Endothelial cell of umbilical vein (primary cell): ENCODE measurements at places on chromosomes 2 and 18. TPM values are rescaled to one million over a fixed set of nuclear protein-coding genes. Genes with fewer than 3 reads are reported as not detected.

The FLACC1 gene
- 1.4 TPM in 2 replicates for total RNA-seq

The CAD gene
- 81.0 and 91.4 TPM in 2 replicates for total RNA-seq

The OR6B2 gene
- not detected in 2 replicates for total RNA-seq

The PIEZO2 gene
- total RNA-seq: 5.0 and 11.2 TPM in 2 replicates
